ENCODE measurements at places on chromosomes 3 and 15. TPM values are rescaled to one million over a fixed set of nuclear protein-coding genes. Genes with fewer than 3 reads are reported as not detected.

The FHIT gene
- total RNA-seq: 1.8 TPM

The TNNC1 gene
- total RNA-seq: not detected

The TEX264 gene
- total RNA-seq: 96.8 TPM

The WDR93 gene
- total RNA-seq: not detected

The FANCD2OS gene
- not detected for total RNA-seq

The HTD2 gene
- total RNA-seq: 3.2 TPM

The HYKK gene
- 4.1 TPM for total RNA-seq

The FBXL22 gene
- total RNA-seq: 0.30 TPM

The ACKR4 gene
- 0.19 TPM for total RNA-seq

The NEK11 gene
- 7.7 TPM for total RNA-seq

The STRIT1 gene
- total RNA-seq: not detected

The IGSF11 gene
- not detected for total RNA-seq

The CFAP44 gene
- 0.16 TPM for total RNA-seq

The MLF1 gene
- 9.1 TPM for total RNA-seq

The CCR9 gene
- total RNA-seq: not detected

The FANCI gene
- 14.1 TPM for total RNA-seq

The CADM2 gene
- not detected for total RNA-seq

The CYP8B1 gene
- total RNA-seq: not detected

The NAALADL2 gene
- 0.23 TPM for total RNA-seq

The ARRDC4 gene
- total RNA-seq: 19.6 TPM

The PTH1R gene
- total RNA-seq: not detected

The HYAL1 gene
- total RNA-seq: 3.0 TPM

All from hair follicular keratinocyte (primary cell).